ENCODE measurements at places on chromosomes 6 and 20.

- DNase-seq = no peak
Observed at GRCh38 chr6:52642368-52642767, 28.5 kb upstream of the TMEM14A start.

- DNase-seq = no peak
Observed at GRCh38 chr20:6017880-6018279, 36.0 kb downstream of the LRRN4 start.

DNA sequence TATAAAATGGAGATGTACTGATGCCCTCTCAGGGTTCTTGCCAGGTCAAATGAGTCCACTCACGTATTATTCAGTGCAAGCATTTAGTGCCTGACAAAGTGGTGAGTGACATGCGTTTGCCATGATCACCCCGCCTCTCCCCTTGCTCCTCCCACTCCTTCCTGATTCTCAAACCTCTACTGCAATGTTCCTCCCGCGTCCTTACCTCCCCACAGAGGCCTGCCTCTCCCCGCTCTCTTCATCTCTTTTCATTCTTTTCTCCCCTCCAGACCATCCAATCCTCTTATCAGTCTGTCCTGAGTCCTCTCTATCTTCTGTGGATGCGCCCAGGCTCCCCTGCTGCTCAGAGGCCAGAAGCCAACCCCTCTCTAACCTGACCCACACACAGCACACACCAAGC is 40.7 kb downstream of the KCNK5 start:
- no peak for DNase-seq

GRCh38 chr6:20292905-20293304 is 80.6 kb upstream of the MBOAT1 start:
- DNase-seq = no peak

GRCh38 chr20:43739148-43739749 is 12.4 kb upstream of the GTSF1L start:
- no peak for DNase-seq

DNA sequence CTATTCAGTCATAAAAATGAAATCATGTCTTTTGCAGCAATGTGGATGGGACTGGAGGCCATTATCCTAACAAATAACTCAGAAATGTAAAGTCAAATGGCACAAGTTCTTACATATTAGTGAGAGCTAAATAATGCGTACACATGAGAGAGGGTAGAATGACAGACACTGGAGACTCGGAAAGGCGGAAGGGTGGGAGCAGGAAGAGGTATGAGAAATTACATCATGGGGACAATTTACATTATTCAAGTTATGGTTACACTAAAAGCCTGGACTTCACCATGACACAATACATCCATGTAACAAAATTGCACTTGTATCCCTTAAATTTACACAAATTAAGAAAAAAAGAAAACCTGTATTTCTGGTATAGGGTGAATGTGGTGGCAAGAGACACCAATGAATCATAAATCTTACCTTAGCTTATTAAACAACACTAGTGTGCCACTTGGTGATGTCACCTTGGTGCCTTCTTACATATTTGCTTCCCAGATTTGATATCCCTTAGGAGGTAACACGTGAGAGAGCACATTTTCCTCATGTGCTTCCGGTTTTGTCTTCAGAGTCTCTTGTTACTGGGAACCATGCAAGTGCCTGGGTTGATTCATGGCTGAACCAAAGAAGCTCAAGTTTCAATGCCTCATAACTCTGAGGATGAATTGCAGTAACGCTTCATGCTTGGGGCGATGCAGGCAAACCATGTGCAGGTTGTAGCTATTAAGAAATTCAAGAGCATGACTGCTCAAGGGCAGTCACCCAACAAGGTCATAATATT is 84.6 kb downstream of the DCDC2 start:
- peak; percentile 28 for DNase-seq

DNA sequence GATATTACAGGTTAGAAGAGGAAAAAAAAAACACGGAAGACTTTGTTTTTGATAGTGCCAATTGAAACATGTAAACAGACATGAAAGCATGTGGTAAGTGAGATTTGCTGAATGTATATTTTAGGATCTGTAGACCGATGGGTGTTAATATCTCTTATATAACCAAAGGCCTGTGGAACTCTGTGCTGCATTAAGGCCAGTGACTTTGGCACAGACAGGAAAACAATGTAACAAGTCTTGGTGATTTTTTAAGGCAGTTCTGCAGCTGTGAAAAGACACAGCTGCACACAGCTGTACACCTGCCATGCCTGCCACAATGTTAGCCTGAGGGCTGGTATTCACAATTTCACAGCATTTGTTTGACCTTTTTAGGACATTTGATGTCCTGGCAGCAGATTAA is 6.1 kb downstream of the SOBP start:
- no peak for DNase-seq

DNA sequence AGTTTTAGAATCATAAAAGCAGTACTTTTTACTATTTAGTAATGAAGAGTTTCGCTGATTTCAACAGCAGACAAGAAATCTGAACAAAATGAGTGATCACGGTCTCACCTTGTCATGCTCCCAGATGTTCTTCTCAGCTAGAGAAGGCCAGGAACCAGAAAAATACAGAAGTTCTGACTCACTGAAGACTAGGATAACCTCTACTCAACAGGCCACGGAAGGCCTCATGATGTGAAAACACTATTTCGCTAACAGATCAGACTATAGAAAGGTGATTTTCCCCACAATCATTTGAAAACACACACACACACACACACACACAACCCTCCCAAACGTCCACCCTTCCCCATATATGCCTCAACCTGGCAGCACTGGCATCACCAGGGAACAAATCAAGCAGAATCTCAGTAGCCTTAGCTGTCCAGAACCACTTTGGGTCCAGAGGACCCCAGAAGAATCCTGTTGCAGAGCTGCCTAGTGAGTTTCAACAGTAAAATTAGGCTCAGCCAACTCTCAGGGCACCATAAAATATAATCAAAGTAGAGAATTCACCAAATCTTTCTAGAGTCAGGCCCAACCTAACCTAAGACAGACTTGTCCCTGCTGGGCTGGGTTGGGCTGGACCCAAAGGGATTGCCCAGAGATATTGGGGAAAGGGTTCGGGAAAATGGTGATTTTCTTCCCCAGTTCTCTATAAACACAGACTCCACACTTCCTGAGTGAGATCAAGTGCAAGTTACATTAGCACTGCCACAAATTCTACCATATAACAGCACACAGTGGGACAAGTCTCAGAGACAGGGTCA is 7.9 kb downstream of the EXOC2 start:
- no peak for DNase-seq

DNA sequence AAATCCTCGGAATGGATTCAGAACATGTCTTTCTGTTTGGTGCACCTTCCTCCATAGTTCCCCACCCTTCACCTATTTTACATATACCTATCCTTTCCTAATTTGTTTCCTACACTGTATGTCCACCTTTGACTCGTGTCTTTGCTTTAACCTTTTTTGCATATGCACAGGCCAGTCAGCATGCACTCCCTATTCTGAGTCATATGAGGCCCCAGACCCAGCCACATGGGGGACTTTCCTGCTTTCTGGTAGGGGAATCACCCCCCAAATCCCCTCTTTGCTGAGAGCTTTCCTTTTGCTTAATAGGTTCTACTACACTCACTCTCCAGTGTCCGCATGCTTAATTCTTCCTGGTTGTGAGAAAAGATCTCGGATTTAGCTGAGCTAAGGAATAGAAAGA is 393.8 kb upstream of the IMPG1 start:
- DNase-seq = no peak

- DNase-seq = no peak
Observed at GRCh38 chr6:127058936-127059335, 59.5 kb upstream of the RSPO3 start.

GRCh38 chr6:139395891-139396301 is 21.4 kb upstream of the CITED2 start:
- DNase-seq = no peak

DNA sequence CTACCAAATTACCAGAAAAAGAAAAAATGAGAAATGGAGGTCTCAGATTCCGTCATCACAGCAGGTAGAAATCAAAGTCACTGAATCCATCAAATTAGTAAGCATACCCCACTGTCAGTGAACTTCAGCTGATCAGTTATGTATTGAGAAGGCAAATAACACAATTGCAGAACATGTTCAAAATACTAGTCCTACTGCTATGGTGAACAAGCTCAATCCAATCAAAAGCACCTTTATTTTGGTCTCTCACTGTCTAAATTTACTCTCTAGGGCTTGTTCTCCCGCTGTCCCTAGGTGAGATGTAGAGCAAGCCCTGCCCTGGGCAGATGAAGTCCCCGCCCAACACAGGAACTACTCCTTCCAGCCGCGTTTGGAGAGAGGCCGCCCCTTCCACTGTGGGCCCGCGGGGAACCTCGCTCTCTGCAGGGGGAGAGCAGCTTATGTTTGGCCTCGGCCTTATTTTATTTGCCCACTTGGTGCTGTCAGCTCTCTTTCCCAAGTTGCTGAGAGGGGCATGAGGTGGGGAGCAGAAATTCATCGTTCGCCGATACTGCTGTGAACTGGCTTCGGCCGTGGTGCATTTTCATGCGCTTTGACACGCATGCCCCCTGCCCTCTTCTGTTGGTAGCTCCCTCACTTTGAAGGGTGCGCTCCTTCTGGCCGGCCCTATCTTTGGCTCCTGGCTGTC is 14.3 kb upstream of the MAP1LC3A start:
- peak; percentile 31 for DNase-seq

GRCh38 chr6:20440296-20440695 is 38.6 kb downstream of the E2F3 start:
- DNase-seq = no peak

- DNase-seq = no peak
Observed at GRCh38 chr20:24118441-24119175, 130.0 kb upstream of the GGTLC1 start.

DNA sequence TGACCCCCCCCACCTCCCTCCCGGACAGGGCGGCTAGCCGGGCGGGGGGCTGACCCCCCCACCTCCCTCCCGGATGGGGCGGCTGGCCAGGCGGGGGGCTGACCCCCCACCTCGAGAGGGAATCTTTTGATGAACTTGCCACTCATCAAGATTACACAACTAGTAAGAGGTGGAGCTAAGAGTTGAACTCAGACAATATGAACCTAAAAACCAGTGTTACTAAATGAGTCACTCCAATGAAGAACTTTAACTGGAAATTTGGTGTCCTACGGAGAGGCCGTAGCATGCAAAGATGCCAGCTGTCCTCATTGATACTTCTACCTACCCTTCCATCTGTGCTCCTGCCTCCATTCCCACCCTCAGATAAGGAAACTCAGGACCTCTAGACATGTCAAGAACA is 42.8 kb downstream of the PFDN4 start:
- DNase-seq = no peak

DNA sequence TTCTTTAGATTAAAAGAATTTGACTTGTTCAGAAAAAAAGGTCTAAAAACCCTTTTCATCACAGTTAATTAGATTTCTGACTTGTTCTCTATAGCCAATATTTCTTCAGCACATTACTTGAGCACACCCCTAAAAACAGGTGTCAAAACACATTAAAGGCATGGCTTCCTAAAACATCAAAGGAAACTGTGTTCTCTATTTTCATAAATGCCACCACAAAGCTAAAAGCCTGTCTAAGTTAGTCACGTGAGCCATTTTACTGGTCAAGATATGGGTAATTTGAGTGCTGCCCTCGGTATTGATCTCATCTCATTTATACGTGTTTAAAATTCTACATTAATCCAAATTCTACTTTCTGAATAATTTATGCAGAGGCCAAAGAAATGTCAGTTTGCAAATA is 580.5 kb downstream of the HAO1 start:
- no peak for DNase-seq

- DNase-seq = no peak
Observed at GRCh38 chr6:139014945-139015344, 13.6 kb upstream of the ABRACL start.

DNA sequence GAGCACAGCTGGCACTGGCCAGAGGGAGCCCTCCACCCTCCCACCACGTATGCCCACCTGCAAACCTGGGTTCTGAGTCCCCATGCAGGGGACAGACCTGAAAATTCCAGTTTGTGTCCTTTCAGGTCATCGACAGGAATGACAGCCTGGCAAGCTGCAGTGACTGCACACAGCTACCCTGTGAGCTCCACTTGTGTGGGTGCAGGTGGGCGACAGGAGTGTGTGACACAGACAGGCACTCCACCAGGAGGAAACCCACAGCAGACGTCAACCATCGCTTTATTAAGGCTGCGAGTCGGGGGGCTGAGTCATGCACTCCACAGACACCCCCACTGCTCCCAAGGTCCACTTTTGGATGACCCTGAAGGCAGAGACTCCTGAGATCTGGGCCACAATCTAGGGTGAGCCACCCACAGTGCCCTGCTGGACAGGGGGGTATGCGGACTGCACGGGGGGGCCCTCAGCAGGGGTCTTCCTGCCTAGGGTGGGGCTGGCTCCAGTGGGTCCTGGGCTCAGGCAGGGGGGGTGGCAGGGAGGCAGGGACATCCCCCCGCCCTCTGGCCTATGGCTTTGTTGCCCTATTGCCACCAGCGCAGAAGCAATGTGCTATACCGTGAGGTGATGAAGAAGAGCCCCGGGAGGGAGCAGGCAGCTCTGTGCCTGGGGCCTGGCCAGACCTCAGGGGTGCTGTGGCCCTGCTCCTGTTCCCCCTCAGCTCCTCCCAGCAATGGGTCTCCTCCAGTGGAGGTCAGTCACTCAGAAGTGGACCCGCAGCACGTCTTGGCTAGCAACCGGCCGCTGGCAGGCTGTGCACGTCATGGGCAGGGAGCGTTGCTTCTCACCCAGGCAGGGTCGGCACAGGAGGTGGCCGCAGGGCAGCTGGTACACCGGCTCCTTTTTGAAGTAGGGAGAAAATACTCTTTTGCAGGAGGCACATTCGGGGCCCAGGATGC is 25.1 kb upstream of the AVP start:
- no peak for DNase-seq

- no peak for DNase-seq
Observed at GRCh38 chr20:32966881-32967781, 37.1 kb downstream of the SUN5 start.

GRCh38 chr20:13305284-13305683 is 84.2 kb downstream of the ISM1 start:
- DNase-seq = no peak

DNA sequence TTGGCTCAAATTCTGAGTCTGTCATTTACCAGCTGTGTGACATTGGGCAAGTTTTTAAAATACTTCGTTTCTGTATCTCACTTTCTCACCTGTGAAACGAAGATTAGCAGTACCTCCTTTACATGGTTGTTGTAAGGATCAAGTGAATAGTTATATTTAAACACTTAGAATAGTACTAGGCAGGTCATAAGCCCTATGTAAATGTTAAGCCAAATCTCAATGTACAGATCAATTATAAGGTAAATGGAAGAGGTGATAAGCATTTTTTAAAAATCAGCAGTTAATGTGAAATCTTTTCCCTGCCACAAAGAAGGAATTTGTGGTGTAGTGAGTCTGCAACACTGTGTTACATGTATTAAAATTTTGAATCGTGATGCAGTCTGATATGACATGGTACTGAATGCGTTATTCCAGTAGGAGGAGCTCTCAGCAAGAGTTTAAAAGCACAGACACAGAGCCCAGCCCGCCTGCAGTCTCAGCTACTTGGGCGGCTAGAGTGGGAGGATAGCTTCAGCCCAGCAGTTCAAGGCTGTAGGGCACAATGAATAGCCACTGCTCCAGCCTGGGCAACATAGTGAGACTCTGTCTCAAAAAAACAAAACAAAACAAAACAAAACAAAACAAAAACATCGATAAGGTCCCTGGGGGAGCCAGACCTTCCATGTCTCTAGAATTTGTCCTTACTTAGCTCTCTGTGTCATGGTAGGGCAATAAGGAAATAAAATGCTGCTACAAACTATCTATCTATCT is 46.0 kb downstream of the GTF2H5 start:
- peak; percentile 32 for DNase-seq

- no peak for DNase-seq
Observed at GRCh38 chr6:26640806-26641205, 18.7 kb downstream of the ZNF322 start.

All from NCI-H510A (cell line).